ENCODE measurements at places on chromosomes 11 and 22.

- no peak for DNase-seq
Measured at GRCh38 chr11:125995313-125995712, 49.5 kb downstream of the VSIG10L2 start.

GRCh38 chr22:42786606-42787356 lies 66.1 kb upstream of the A4GALT start:
- DNase-seq = no peak

DNA sequence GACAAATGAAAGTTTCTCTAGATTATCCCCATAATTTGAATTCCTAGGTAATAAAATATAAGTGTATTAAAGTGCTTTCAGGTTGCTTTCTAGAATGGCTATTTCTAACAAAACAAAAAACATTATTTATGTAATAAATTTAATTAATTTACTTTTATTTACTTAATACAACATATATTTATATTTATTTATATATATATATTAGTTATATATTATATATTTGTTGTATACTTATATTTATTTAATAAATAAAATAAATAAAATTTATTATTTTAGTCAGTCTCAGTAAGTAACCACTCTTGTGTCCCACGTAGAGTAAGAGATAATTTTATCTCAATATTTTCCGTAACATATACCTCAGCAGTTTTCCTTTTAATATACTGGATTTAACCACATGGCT lies 1031.6 kb upstream of the CNTN5 start:
- no peak for DNase-seq

DNA sequence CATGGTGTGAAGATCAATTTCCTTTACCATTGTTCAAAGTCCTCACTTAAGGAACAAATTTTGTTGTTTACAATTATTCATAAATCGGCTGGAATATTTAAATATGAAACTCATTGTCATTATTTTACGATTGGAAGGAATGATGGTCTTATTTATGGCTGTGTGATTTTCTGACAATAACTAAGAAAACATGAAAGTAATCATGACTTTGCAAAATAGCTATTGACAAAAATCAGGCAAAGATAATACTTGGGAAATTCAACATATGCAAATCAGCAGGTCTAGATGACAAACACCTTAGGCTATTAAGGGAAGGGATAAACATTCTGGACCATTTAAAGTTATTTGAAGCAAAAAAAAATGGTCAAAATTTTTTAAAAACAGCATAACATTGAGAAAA lies 654.8 kb upstream of the CNTN5 start:
- no peak for DNase-seq

DNA sequence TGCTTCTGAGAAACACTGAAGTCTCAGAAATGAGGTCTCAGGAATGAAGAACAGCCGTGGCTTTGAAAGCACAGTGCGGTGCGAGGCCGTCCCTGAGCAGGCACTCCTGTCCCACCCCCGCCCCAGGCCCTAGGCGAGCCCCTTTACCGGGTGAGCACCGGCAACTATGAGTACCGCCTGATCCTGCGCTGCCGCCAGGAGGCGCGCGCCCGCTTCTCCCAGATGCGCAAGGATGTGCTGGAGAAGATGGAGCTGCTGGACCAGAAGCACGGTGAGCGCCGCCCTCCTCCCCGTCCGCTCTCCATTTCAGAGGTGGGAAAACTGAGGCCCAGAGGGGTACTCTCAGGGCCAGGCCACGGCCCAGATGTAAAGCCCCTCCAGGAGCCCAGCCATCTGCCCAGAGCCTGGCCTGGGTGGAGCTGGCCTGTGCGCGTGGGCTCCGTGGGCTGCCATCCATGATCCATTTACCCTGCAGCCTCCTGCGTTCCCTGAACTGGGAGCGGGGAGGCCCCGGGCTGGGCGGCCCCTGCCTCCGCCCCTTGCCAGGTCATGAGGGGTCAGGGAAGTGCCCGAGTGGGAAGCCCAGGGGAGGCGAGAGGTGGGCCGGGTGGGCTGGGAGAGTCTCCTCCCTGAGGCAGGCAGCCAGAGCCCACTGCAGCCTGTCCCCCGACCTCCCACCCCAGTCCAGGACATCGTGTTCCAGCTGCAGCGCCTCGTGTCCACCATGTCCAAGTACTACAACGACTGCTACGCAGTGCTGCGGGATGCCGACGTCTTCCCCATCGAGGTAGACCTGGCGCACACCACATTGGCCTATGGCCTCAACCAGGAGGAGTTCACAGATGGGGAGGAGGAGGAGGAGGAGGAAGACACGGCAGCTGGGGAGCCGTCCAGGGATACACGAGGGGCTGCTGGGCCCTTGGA lies 9.5 kb downstream of the SLC16A8 start:
- DNase-seq = no peak

DNA sequence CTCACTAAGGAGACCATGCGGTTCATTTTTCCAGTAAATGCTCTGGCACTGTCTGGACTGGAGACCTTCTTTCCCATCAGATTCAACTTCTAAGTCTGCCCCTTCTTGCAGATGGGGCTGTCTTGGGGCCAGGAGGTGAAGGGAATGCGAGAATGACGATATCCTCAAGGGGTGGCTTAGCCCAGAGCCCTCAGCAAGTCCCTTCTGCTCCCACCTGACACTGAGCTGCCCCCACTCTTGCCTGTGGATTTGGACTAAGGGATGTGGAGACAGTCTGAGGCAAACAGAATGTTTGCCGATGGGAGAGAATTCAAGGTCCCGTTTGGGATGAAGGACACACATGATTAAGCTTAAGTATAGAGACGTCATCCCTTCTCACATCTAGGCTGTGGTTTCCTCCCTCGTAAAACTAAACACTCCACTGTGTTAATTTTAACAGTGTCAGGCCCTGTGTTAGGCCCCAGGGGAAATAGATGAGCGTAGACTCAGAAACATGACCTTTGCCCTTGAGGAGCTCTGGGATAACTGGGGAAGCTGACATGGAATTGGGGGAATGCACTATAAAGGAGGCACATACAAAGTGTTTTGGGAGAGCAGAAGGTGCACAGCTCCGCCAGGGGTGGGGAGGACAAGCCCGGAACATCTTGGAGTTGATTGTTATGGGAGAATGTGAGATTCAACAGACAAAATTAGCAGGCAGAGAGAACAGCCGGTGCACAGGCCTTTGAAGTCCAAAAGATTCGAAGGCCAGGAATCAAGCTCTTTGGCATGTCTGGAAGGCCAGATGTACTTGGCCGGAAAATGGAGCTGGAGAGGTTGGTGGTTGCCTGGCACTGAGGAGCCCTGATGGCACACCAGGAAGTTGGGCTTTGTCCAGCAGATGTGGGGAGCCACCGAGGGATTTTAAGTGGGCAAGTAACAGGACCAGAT lies 71.6 kb downstream of the ST3GAL4 start:
- DNase-seq = no peak

DNA sequence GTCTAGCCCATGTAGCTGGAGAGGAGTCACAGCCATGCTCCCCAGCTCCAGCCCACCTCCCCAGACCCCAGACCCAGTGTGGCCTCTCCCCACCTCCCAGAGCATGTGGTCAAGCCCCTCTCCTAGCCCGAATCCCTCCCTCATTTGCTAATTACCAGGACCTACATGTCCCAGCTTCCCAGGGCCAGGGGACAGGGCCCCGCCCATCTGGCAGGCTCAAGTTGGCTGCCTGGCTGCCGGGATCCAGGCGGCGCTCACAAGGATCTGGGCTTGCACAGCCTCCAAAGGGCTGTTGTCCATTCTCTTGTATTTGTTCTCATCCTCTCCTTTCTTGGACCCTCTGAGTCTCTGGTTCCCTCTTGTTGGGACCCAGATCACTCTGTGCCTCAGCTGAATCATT lies 4.6 kb upstream of the MIF start:
- no peak for DNase-seq

DNA sequence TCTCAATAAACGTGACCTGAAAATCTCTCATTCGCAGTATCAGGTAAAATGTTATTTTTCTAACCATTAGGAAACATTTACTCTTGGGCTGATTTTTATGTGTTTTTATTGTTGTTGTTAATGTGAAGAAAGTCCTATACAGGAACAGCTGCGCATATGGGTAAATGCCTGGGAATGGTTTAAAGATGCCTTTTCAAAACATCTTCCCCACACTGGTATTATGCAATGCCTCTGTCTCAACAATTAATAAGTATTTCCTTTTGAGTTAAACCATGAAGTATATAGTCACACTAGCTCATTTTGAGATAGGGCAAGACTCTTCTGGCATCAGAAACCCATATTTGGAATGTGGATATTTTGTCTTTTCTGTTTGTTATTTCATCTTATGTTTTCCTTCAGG lies 13.7 kb upstream of the LIN7C start:
- DNase-seq = no peak

DNA sequence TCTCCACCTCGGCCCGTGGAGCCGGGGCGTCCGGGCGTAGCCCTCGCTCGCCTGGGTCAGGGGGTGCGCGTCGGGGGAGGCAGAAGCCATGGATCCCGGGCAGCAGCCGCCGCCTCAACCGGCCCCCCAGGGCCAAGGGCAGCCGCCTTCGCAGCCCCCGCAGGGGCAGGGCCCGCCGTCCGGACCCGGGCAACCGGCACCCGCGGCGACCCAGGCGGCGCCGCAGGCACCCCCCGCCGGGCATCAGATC lies 439 bp downstream of the YAP1 start:
- no peak for DNase-seq

DNA sequence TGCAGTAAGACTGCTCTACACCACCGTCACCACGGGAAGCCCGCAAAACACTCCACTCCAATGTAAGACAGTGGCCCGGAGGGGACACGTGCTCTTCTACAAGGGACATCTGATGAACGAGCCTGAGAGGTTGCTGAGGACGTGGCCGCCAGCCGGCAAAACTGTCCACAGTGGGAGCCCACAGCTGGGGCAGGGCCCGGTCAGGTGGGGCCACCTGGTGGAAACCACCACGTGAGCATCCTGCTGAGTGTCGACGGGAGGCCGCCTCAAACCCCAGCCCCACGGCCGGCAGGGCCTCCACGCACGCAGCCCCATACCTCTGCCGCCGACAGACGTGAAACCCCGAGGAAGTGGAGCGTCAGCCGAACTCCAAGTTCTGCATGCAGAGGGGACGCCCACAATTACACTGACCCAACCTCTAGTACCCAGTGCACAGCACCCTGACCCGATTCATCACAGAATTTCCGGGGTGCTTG lies 42.6 kb downstream of the BRD1 start:
- DNase-seq = no peak

DNA sequence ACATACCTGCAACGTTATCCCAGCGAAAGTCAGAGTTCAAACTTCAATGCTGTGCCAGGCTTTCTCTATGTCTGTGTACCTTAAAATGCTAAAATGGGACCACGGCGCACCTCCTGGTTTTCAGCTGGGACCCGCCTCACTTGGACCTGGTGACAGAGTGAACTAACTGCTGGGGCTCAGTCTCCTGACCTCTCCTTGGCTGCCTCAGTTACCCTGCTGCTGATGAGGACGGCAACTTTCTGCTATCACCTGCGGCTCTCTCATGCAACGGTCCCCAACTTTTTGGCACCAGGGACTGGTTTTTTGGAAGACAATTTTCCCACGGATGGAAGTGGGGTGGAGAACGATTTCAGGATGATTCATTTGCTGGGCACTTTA lies 402.8 kb downstream of the BRD1 start:
- DNase-seq = no peak

DNA sequence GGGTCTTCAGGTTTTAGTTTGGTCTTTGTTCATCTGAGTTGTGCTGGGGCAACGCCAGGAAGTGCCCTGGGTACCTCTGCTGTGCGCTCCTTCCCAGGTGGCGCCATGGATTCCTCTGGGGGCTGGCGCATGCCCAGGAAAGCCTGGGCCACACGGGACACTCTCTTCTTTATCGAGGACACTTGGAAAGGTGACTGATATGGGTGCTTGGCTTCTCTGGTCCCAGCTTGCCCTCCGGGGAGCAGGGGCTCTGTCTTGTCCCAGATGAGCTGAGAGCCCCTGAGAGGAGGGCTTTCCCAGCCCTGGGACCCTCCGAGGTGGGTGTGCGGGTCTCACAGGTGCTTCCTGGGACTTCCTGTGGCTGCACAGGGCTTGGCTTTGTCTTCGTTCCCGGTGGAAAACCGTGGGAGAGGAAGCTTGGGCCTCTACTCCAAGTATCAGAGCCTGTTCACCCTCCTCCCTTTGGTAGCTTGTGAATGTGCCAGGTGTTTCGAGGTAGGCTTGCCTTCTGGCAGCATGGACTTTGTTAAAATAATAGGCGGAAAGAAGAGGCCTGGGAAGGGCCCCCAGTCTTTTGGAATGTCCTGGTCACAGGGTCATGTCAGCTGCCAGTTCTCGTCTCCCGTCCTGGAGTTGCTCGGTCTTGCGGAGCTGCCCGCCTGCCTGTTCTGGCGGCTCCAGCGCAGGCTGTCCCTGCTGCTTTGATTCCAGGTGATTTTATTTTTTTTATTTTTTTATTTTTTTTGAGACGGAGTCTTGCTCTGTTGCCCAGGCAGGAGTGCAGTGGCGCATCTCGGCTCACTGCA lies 10.1 kb upstream of the NEAT1 start:
- no peak for DNase-seq

GRCh38 chr11:5324197-5324596 lies at the start of gene OR51B2:
TSS of gene OR51B2 (minus strand) at chr11:5324297. CDS start at chr11:5324297, 0 bp downstream.
- no peak for DNase-seq

DNA sequence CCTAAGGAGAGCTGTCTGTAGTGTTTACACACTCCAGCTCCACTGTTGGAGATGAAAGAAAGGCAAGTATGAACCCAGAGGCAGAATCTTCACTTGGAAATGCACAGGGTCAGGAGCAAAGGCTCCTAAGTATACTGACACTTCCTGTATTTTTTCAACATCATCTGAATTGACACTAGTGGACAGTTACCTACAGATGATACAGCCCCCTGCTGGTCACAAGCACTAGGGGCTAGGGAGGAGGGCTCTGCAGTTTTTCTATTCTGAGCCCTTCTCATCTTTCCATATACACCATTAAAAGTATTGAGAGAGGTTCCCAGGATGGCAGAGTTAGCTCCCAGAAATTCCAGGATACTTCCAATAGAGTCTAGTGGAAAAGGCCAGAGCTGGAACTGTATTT lies 290.3 kb upstream of the API5 start:
- no peak for DNase-seq

DNA sequence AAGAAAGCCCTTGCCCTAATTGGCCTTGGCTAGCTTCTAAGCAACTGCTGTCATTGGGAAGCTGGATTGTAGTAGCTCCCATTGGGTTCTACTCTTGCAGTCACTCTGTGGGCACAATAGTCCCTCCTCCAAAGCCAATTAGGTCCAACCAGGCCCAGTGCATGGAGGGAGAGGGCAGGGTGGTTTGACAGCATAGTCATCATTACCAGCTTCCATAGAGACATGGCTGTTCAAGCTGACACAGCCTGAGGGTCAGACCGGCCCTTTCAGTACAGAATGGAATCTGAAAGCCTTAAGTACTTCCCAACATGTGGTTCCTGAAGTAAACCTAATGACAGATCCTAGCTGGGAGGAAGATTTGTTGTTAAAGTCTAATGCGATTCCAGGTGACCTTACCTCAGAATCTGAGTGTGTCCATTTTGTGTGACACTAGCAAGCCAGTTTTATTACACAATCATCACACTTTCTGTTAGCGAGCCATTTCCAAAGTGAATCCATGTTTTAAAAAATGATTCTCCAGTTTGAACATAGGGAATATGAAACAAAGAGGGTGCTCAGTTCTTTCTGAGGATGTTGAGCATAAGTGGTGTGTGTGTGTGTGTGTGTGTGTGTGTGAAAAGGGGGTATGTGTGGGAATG lies 6.9 kb downstream of the PLET1 start:
- no peak for DNase-seq

- no peak for DNase-seq
Measured at GRCh38 chr11:64292460-64293254, 1.6 kb downstream of the KCNK4 start.

GRCh38 chr11:82845356-82846353 lies 54.6 kb downstream of the PRCP start:
- no peak for DNase-seq
